Bronchus fibroblast of lung (primary cell): ENCODE measurements at places on chromosomes 3 and 15. TPM values are rescaled to one million over a fixed set of nuclear protein-coding genes. Genes with fewer than 3 reads are reported as not detected.

The SLC12A8 gene
- 4.8 and 6.2 TPM in 2 replicates for total RNA-seq

The DUOXA2 gene
- not detected in 2 replicates for total RNA-seq

The STRIT1 gene
- total RNA-seq, result not detected in 2 replicates

The RAB43 gene
- total RNA-seq, result 12.9 and 15.0 TPM in 2 replicates

The ATP6V1A gene
- total RNA-seq, result 28.4 and 35.8 TPM in 2 replicates

The SLC12A1 gene
- total RNA-seq, result not detected in 2 replicates

The NPAP1 gene
- not detected in 2 replicates for total RNA-seq

The TM6SF1 gene
- total RNA-seq, result 3.0 and 4.2 TPM in 2 replicates

The TMCO5A gene
- not detected in 2 replicates for total RNA-seq

The TAGLN3 gene
- total RNA-seq, result 1.0 and 1.5 TPM in 2 replicates

The SEMA3G gene
- not detected in 2 replicates for total RNA-seq

The IGDCC3 gene
- under 0.01 TPM in 1 of 2 replicates, not detected in the other for total RNA-seq

The THSD4 gene
- total RNA-seq, result 14.7 and 23.7 TPM in 2 replicates

The ZBBX gene
- total RNA-seq, result not detected in 2 replicates

The HCLS1 gene
- total RNA-seq, result 0.89 and 1.2 TPM in 2 replicates

The PRSS50 gene
- not detected in 2 replicates for total RNA-seq

The CCDC33 gene
- under 0.01 TPM in 1 of 2 replicates, not detected in the other for total RNA-seq

The CYP1A2 gene
- not detected in 2 replicates for total RNA-seq

The RASGRP1 gene
- total RNA-seq, result not detected in 2 replicates
